Ecto neural progenitor cell (in vitro differentiated cells): ENCODE measurements at places on chromosomes 12 and 14.
A peak's percentile ranks its signal among the peaks of the same experiment; 100 is the strongest.

DNA sequence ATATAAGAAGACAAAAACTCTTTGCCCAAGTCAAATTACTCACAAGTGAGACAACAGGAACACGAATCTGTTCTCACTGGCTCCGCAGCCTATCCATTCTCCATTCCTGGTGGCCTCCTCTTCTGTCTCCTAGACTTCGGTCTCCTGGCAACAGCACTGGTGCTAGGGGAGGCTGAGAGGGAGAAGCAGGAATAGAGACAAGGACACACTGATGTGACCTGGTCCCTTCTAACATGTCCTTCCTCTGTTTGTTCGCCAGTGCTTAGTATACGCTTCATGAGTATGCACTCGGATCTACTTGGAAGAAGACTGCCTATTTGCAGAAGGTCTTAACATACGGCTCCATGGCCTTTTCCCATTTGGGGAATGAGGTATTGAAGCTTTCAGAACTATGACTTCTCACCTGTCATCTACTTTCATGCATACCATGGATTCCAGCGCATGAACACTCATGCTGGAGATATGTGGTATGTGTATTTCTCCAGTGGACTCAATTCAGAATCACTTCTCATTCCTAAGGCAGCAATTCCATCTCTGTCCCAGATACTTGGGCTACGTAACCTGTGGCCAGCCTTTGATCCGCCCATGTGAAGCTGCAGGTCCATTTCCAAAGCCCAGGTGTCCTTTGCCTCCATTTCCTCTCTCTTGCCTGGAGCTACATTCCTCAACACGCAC lies 33.9 kb downstream of the BHLHE41 start:
- DNase-seq = no peak

DNA sequence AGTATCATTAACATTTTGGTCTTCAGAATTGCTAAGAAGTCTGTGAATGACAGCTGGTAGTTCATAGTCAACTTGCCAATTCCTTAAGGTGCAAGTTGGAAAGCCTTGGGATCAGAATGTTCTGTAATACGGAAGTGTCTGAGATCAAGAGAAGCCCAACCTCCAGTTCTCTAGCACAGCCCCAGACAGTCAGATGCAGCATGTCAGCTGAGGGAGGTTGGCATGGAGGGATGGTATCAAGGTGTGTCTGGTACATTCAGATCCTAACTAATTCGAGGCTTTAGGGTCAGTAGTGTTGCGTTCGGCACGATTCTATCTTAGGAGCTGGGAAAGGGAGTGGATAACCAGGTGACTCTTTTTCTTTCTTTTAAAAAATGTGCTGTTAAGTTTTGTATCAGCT lies 38.3 kb downstream of the FNTB start:
- DNase-seq = no peak

- DNase-seq = no peak
Measured at GRCh38 chr12:58812214-58812613, 108.1 kb downstream of the LRIG3 start.

GRCh38 chr12:64609536-64610078 lies 688 bp upstream of the RASSF3 start:
- no peak for DNase-seq

- no peak for DNase-seq
Measured at GRCh38 chr12:124648710-124649384, 81.4 kb upstream of the NCOR2 start.

DNA sequence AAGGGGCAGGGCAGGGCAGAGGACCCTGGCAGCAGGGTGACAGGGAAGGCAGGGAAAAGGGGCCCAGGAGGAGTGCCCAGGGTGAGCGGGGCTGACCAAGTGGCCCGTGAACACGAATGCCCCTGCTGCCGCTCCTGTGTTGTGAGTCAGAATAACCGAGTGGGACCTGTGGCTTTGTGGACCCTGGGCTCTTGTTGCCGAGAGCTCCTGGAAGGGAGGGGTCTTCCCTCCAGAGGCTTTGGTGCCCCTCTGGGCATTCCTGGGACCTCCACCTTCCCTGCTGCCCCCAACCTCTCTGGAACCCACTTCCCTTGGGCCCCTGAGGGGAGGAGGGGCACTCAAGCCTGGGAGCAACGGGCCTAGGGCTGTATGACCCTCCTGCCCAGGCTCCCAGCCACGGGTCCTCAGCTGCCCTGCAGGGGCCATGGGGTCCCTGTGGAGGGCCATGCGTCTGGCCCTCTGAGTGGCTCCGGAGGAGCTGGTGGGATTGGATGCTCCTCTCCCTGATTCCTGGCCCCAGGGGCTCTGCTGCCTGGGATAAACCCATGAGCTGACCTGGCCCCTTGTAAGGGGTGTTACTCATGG lies 319.4 kb downstream of the TMEM121 start:
- peak; percentile 20 for DNase-seq

GRCh38 chr14:99707420-99707819 lies 23.3 kb downstream of the CYP46A1 start:
- no peak for DNase-seq

GRCh38 chr14:58239244-58240195 lies 5.1 kb upstream of the PSMA3 start:
- DNase-seq = peak; percentile 83

DNA sequence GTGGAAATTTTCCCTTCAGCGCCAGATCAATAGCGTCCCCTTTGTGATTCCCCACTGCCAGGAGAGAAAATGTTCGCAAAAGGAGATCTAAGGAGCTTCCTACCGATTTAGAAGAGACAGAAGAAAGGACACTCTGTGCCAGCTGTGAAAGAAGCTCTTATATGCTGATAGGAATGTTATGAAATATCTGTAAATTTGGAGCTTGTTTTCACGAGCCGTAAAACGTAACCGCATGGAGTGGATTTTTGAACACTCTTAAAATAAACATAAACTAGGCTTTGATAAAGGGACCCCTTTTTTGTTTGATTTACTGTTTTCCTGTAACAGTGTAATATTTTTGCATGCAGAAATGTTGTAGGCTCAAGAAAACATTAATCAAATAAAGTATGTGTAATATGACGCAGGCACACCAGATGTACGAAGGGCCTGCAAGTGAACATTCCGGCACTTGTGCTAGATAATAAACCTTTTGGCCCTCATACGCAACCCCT lies 346.8 kb downstream of the ETNK1 start:
- no peak for DNase-seq

- DNase-seq = no peak
Measured at GRCh38 chr12:18284386-18284785, 23.1 kb downstream of the PIK3C2G start.

GRCh38 chr14:20092050-20092449 lies 18.5 kb upstream of the OR4K17 start:
- DNase-seq = no peak
